ENCODE measurements at places on chromosomes 4 and X. TPM values are rescaled to one million over a fixed set of nuclear protein-coding genes. Genes with fewer than 3 reads are reported as not detected.

FAT1 gene
- total RNA-seq, result 188 TPM

KIF4A gene
- 4.1 TPM for total RNA-seq

HTRA3 gene
- 56.8 TPM for total RNA-seq

CTAG1B gene
- total RNA-seq, result not detected

LDB2 gene
- 0.11 TPM for total RNA-seq

DGKK gene
- total RNA-seq, result not detected

CT55 gene
- not detected for total RNA-seq

ADH1A gene
- not detected for total RNA-seq

CLCN3 gene
- total RNA-seq, result 48.0 TPM

Measured in placental epithelial cell (primary cell).